ENCODE measurements at places on chromosomes 2 and 18. TPM values are rescaled to one million over a fixed set of nuclear protein-coding genes. Genes with fewer than 3 reads are reported as not detected.

RFX8 gene
- total RNA-seq = not detected

IKZF2 gene
- 3.7 TPM for total RNA-seq

PJVK gene
- 1.8 TPM for total RNA-seq

EN1 gene
- not detected for total RNA-seq

TDRD15 gene
- not detected for total RNA-seq

DIPK1C gene
- 0.33 TPM for total RNA-seq

NETO1 gene
- not detected for total RNA-seq

CENPA gene
- total RNA-seq = 6.9 TPM

ERFE gene
- total RNA-seq = 0.34 TPM

FTCDNL1 gene
- total RNA-seq = 5.8 TPM

FAM237A gene
- not detected for total RNA-seq

PCARE gene
- under 0.01 TPM for total RNA-seq

SLC9A4 gene
- total RNA-seq = not detected

ABCB11 gene
- total RNA-seq = not detected

RBM43 gene
- total RNA-seq = 4.1 TPM

TMEM200C gene
- not detected for total RNA-seq

LYPD6B gene
- total RNA-seq = not detected

PSMA8 gene
- total RNA-seq = not detected

HOXD3 gene
- 3.4 TPM for total RNA-seq

KCNS3 gene
- total RNA-seq = 16.0 TPM

PRSS56 gene
- total RNA-seq = not detected

CDK15 gene
- total RNA-seq = 4.5 TPM

ANKAR gene
- total RNA-seq = 3.0 TPM

ADD2 gene
- total RNA-seq = 1.4 TPM

HES6 gene
- total RNA-seq = 144 TPM

SOCS6 gene
- total RNA-seq = 66.3 TPM

FOXD4L1 gene
- not detected for total RNA-seq

PMAIP1 gene
- total RNA-seq = 3.1 TPM

LYPD1 gene
- 122 TPM for total RNA-seq

THSD7B gene
- not detected for total RNA-seq

PXDN gene
- total RNA-seq = 134 TPM

WDCP gene
- total RNA-seq = 15.7 TPM

TLX2 gene
- not detected for total RNA-seq

SFXN5 gene
- total RNA-seq = 16.7 TPM

GALNT13 gene
- total RNA-seq = not detected

CCDC150 gene
- total RNA-seq = 10.8 TPM

VIL1 gene
- total RNA-seq = not detected
